ENCODE measurements at places on chromosomes 16 and 17.

- no peak for DNase-seq
Observed at GRCh38 chr17:74031316-74032090, 172.0 kb upstream of the RPL38 start.

- DNase-seq = peak; percentile 39
Observed at GRCh38 chr17:57407287-57408070, 151.2 kb downstream of the MSI2 start.

DNA sequence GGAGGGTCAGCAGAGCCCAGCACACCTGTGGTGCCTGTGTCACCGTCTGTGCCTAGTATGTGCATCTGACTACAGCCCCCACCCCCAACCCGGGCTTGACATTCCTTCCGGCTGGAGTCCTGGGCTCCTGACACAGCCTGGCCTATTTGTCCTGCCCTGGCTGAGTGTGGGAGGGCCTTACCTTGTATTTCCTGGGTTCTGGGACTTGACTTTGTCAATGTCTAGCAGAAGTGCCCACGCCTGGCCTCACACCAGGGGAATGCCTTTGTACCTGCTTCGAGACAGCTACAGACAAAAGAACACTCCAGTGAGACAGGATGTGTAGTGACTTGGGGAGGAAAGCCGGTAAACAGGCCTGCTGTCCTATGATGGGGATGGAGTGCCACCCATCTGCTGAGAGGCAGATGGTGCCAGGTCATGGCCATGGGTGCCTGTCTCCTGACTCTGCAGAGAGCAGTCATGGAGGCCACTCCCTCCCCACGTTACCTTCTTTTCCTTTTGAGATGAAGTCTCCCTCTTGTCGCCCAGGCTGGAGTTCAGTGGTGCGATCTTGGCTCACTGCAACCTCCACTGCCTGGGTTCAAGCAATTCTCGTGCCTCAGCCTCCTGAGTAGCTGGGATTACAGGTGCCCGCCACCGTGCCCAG lies 42.8 kb downstream of the TNFRSF13B start:
- no peak for DNase-seq

- peak; percentile 43 for DNase-seq
Observed at GRCh38 chr17:44200478-44201155, 933 bp upstream of the ATXN7L3 start.

GRCh38 chr16:4602331-4602730 lies 12.4 kb downstream of the UBALD1 start:
- no peak for DNase-seq
